SK-N-SH (cell line): ENCODE measurements at places on chromosomes 4 and X. TPM values are rescaled to one million over a fixed set of nuclear protein-coding genes. Genes with fewer than 3 reads are reported as not detected.

Gene EFHC2
- polyA plus RNA-seq = 0.03 TPM in 2 replicates

Gene TMPRSS11F
- polyA plus RNA-seq = not detected in 2 replicates

GRCh38 chr4:147581606-147582350 is 35.4 kb upstream of the TMEM184C start:
- no peak overlapping the region for H3K4me3 ChIP-seq
- H3K27me3 ChIP-seq = no peaks in the 10 kb centered on the region
- H3K27ac ChIP-seq = no peak overlapping the region
- H3K4me1 ChIP-seq = 0 out of 2 replicates have a peak, but pooled peaks cover 7% of the 10 kb centered on the region
- H3K36me3 ChIP-seq = no peaks in the 10 kb centered on the region

- no peaks in the 10 kb centered on the region for H3K4me1 ChIP-seq
- peaks cover 17% of the 10 kb centered on the region for H3K36me3 ChIP-seq
- DNase-seq = no peak
- H3K27ac ChIP-seq = no peak overlapping the region
- H3K4me3 ChIP-seq = no peak overlapping the region
Measured at GRCh38 chr4:5719350-5720055, 8.5 kb downstream of the EVC start.

- H3K36me3 ChIP-seq = peaks cover 34% of the 10 kb centered on the region
- H3K27ac ChIP-seq = peak overlapping the region; percentile 100
- DNase-seq = no peak
- H3K4me3 ChIP-seq = peak overlapping the region; percentile 92
- peaks cover 25% of the 10 kb centered on the region; the same call in 1 of the 2 replicates for H3K4me1 ChIP-seq
- H3K27me3 ChIP-seq = no peaks in the 10 kb centered on the region
Measured at GRCh38 chr4:102826105-102826889, 1.1 kb downstream of the UBE2D3 start.

DNA sequence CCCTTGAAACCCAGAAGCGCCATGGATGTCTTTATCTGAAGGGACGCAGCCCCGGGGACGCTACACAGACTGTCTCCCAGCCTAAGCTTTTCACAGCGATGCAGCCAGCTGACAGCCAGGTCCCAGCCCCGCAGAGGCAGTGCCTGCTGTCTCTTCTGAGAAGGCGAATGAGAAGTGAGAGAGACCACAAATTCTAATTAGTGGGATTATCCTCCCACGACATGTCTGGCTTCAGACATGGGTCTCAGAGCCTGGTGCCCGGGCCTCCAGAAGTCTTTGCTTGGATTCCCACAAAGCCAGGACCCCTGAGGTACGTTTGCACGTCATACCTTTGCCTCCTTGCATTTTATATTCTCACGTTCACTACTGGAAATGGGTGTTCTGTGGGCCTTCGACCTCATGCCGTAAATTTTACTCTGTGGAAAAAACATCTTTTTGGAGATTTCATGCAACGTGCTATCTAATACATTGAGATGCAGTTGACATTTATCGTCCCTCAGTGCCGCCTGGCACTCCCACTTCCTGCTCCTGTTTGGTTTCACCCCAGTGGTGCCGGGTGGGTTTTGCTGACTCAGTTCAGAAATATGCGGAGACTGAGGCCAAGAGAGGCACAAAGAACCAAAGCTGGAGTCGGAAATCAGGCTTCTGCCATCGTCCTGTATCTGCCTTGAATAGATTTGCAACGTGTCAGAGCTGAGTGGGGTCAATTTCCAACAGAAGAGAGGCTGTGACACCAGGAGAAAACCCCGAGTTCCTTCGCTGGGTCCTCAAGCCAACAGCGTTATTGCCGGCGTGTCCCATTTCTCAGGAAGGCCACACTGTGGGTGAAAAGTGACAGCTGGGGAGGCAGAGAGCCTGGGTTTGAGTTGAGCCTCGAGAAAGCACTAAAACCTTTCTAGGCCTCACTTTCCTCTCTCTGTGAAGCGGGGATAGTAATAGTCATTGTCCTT is 114.4 kb downstream of the STK32B start:
- H3K27me3 ChIP-seq = peaks cover 5% of the 10 kb centered on the region; the same call in 1 of the 2 replicates
- peaks cover 14% of the 10 kb centered on the region; the same call in 1 of the 2 replicates for H3K4me1 ChIP-seq
- no peak overlapping the region for H3K27ac ChIP-seq
- H3K4me3 ChIP-seq = no peak overlapping the region
- no peak for DNase-seq
- no peaks in the 10 kb centered on the region for H3K36me3 ChIP-seq

DNA sequence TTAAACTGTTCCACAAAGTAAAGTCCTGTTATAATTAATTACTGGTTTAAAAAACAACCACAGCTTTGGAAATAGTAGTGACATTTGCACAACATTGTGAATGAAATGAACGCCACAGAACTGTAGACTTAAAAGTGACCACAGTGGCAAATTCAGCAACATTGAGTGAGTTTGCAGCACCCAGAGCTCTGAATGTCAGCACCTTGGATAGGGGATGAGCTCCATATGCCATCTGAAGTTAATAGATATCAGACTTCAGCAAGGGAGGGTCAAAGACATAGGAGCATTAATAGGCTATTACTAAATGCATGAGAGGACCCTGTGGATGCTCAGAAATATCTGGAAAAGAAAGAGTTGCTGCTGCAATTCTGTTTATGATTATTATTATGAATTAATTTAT is 55.3 kb upstream of the KCNIP4 start:
- no peaks in the 10 kb centered on the region for H3K36me3 ChIP-seq
- no peak for DNase-seq
- no peaks in the 10 kb centered on the region for H3K27me3 ChIP-seq
- no peak overlapping the region for H3K4me3 ChIP-seq

DNA sequence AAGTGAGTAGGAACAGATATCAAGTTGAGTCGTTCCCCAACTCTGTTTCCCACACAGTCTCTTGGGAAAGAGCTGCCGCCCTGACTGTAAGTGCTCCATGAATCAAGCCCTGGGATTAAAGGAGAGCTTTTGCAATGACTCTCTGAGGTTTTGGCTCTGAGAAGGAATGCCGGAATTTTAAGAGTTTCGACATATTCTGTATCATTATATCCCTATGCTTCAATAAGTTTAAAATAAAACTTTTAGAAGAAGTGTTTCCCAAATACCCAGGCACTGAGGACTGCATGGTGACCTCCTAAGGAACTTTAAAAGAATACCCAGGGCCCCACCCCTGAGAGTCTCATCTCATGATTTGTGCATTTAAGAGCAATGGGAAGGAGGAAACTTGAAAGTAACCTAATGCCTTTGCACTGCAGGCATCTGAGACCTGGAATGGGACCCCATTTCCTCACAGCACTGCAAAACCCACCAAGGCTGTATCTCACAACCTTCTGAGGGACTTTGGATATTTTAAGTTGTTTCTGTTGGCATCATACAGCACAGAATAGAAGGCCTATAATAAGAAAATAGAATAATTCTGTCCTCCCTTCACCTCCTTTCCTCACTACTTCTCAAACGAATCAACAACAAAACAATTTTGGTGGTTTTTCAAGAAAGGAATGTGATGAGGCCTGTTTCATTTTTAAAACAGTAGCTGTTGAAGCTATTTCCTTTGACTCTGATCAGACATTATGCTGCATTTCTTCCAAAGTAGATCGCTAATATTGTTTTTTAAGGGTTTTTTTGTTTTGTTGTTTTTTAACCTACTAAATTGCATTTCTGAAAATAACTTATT is 121.2 kb downstream of the GASK1B start:
- no peaks in the 10 kb centered on the region for H3K27me3 ChIP-seq
- no peak for DNase-seq
- no peak overlapping the region for H3K4me3 ChIP-seq

DNA sequence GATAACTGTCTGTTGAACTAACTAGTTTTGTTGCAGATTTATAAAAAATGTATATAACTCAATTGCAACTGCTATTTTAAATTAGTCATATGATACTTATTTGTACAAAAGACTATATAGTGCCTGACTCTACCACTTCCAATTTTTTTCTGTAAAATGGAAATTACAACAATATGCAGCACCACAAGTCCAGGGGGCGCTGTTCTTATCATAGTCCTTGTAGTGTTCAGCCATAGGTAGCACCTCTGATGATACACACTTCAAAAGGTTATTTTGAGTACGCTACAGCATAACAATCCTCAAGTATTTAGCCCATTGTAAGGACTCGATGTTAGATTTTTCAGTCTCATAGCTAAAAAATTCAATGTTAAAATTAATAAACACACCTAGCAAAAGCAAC is 174.9 kb downstream of the CORIN start:
- no peak overlapping the region for H3K27ac ChIP-seq
- no peak overlapping the region for H3K4me3 ChIP-seq
- H3K27me3 ChIP-seq = no peaks in the 10 kb centered on the region
- no peak for DNase-seq

- DNase-seq = no peak
- H3K27ac ChIP-seq = no peak overlapping the region
- no peak overlapping the region for H3K4me3 ChIP-seq
- H3K36me3 ChIP-seq = no peaks in the 10 kb centered on the region
- no peaks in the 10 kb centered on the region for H3K4me1 ChIP-seq
Measured at GRCh38 chr4:128727658-128728057, 81.8 kb upstream of the JADE1 start.

Gene CPE
- 18.2 and 25.9 TPM in 2 replicates for polyA plus RNA-seq

DNA sequence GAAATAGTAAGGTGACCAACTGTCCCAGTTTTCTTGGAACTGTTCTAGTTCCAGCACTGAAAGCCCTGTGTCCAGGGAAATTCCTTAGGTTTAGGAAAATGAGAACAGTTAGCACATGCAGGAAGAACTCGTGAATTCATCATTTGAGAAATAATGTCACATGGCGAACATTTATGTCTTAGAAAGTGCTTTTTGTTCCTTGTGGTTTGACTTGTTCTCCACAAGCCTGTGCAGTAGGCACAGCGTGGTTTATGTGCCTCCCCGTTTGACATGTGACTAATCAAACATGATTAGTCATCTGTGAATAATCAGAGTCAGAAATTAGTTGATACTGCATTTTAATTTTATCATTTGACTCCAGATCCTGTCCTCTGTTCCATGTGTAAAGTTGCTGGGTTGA is 556.0 kb upstream of the CPEB2 start:
- H3K4me1 ChIP-seq = no peaks in the 10 kb centered on the region
- H3K36me3 ChIP-seq = no peaks in the 10 kb centered on the region
- DNase-seq = no peak
- H3K27ac ChIP-seq = no peak overlapping the region

DNA sequence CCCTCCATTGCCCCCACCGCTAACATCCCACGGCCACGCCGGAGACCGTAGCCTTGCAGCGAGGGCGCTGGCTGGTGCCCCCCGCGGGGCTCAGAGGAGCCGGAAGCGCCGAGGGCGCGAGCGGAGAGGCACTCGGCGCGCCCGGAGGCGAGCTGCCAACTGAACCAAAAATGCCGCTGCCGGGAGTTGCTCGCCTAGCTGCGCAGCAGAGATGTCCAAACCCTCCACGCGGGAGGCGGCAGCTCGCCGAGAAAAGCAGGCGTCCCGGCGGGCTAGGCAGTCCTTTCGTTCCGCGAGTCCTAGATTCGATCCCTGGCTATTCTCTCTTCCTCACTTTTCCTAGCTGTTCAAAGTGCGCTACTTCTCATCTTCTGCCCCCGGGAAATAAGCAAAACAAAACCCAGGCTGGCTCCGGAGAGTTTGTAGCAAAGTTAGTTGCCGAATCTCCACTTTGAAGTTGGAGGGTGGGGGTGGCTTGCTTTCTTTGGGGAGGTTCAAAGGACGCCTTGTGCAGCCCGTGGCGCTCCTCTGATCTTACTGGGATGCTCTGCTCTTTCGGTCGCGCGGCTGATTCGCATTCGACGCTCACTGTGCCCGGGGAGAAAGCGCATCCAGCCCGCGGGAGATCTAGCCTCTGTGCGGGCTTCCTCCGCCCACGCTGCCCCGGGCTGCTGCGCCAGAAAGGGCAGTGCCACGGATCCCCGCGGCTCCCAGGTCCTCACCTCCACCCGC is 723 bp downstream of the NKX6-1 start:
- H3K4me3 ChIP-seq = peak overlapping the region; percentile 15; the same call in 1 of the 2 replicates
- H3K4me1 ChIP-seq = peaks cover 8% of the 10 kb centered on the region; the same call in 1 of the 2 replicates
- peaks cover 100% of the 10 kb centered on the region for H3K27me3 ChIP-seq
- no peaks in the 10 kb centered on the region for H3K36me3 ChIP-seq

Gene IL9R
- polyA plus RNA-seq = 0.03 and 0.06 TPM in 2 replicates

- peaks cover 40% of the 10 kb centered on the region for H3K36me3 ChIP-seq
- H3K27me3 ChIP-seq = no peaks in the 10 kb centered on the region
- DNase-seq = no peak
Measured at GRCh38 chrX:124086411-124086810, 124.9 kb downstream of the STAG2 start.

DNA sequence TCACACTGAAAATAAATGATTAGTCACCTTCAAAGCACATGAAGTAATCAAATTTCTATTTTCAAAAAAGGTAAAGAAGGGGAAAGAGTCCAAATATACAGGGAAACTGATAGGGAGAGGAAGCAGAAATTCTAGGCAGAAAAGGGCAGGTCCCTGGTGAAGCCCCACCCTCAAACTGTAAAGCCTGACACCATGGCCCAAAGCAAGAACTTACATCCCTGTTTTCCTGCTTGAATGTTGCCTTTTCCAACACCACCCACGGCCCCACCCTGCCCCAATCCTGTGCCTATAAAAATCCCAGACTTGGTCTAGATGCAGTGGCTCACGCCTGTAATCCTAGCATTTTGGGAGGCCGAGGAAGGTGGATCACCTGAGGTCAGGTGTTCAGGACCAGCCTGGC is 361.8 kb downstream of the PPP3CA start:
- peak overlapping the region; percentile 94 for H3K27ac ChIP-seq
- no peak for DNase-seq
- no peak overlapping the region for H3K4me3 ChIP-seq
- no peaks in the 10 kb centered on the region for H3K27me3 ChIP-seq
- no peaks in the 10 kb centered on the region; the same call in 1 of the 2 replicates for H3K4me1 ChIP-seq

Gene USP17L13
- polyA plus RNA-seq = not detected in 2 replicates

Gene DGAT2L6
- 0.05 TPM in 1 of 2 replicates, not detected in the other for polyA plus RNA-seq

GRCh38 chr4:168449719-168450452 is 30.4 kb downstream of the DDX60L start:
- no peak for DNase-seq
- H3K4me3 ChIP-seq = no peak overlapping the region
- no peak overlapping the region for H3K27ac ChIP-seq
- H3K4me1 ChIP-seq = no peaks in the 10 kb centered on the region; the same call in 1 of the 2 replicates

GRCh38 chr4:26911254-26911653 is 50.6 kb downstream of the STIM2 start:
- no peaks in the 10 kb centered on the region for H3K36me3 ChIP-seq
- no peaks in the 10 kb centered on the region for H3K27me3 ChIP-seq
- H3K4me3 ChIP-seq = no peak overlapping the region
- no peak overlapping the region for H3K27ac ChIP-seq
- DNase-seq = no peak
- no peaks in the 10 kb centered on the region for H3K4me1 ChIP-seq

GRCh38 chrX:861921-862320 is 231.3 kb downstream of the SHOX start:
- H3K27ac ChIP-seq = no peak overlapping the region
- H3K27me3 ChIP-seq = no peaks in the 10 kb centered on the region
- H3K4me1 ChIP-seq = no peaks in the 10 kb centered on the region
- H3K36me3 ChIP-seq = no peaks in the 10 kb centered on the region

DNA sequence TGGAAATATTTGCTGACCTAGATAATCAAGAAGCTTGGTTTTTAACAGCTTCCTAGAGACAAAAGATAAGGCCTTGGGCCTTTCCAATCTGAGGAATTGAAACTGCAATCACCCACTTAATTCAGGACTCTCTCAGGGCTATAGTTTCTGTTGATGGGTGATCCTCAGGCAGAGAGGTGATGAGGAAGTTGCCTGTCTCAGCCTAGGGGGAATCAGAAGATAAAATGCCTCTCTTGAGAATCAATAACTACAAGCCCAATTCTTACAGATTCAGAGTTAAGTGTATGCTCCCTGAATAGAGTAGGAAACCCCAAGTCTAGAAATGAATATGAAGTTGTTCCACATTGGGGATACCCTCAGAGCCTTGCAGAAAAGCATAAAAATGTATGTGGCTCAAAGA is 45.5 kb downstream of the NFKB1 start:
- no peak for DNase-seq
- H3K36me3 ChIP-seq = peaks cover 9% of the 10 kb centered on the region; the same call in 1 of the 2 replicates
- no peak overlapping the region for H3K4me3 ChIP-seq
- no peaks in the 10 kb centered on the region for H3K4me1 ChIP-seq
- no peaks in the 10 kb centered on the region for H3K27me3 ChIP-seq
